ENCODE measurements at places on chromosomes 1 and 21.

- DNase-seq: no peak
Observed at GRCh38 chr1:10106241-10106640, 73.5 kb downstream of the UBE4B start.

DNA sequence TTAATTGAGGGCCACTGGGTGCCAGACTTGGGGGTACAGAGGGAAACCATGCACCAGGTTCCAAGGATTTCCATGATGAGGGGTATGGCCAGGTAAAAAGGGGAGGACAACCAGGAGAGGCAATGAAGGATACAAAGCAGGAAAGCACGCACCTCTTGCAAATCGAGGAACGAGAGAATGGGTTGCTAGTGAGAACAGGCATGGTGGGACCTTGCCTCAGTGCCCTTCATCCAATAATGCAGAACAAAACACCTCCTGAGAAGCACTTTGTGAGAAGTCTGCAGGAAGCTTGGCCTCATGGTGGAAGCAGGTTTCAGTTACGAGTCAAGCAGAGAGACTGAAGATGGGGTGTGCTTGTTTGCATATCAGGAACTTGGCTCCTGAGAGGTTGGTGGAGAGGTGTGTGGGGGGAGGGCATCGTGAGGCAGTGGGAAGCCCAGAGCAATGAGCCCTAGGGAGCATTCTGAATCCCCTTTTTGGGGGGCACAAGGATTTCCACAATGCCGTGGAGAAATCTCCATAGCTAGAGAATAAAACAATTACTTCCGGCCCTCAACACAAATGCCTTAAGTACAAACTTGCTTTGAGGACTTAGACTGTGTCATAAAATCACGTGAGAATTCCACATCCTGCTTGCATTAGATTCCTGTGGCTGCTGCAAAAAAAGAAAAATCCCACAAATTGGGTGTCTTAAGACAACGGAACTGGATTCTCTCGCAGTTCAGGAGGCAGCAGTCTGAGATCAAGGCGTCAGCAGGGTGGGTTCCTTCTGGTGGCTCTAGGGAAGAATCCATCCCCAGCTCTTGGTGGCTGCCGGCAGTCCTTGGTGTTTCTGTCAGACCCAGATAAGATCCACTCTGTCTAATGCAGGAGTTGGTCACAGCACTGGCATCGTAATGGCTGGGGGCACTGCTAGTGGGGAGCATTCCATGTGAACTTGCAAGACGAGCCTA, 54.9 kb upstream of the BACE2 start:
- peak; percentile 6 for DNase-seq

- DNase-seq: peak; percentile 16
Observed at GRCh38 chr1:91548376-91549040, 47.9 kb downstream of the CDC7 start.

DNA sequence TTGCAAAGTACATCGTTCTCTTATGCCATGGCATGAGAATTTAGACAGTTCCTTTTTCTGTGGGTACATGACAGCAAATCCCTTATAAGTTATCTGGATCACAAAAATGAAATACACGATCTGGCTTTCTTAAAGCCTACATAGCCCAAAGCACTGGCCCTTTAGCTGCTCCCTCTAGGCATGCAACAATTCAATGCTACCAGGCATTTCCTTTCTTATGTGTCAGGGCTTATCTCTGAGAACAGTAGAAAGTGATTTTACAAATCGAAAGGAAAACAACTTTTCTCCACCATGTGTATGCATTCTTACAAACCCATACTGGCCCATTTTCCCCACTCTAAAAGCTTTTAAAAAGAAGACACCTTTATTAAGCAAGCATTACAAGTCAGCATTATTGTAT, 139.7 kb downstream of the GRIK1 start:
- no peak for DNase-seq

- no peak for DNase-seq
Observed at GRCh38 chr21:37546299-37546908, 179.8 kb downstream of the DYRK1A start.

DNA sequence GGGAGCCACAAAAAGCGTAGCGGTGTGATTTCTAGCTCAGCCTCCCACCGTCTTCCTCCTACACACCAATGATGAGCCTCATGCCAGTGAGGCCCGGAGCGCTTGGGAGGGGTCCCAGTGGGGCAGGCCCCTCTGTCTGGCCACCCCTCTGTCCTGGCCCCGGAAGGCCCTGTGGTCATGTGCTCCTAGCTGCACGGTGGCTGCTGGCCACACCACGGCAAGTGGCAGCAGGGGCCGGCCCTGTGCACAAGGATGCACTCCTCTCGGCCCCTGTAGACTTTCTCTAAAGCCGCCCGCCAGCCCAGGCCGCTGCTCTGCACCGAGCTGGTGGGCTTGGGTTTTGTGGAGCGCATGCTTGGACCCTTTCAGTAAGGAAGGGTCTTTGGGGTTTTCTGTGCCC, 53.6 kb downstream of the KCNAB2 start:
- DNase-seq: no peak

DNA sequence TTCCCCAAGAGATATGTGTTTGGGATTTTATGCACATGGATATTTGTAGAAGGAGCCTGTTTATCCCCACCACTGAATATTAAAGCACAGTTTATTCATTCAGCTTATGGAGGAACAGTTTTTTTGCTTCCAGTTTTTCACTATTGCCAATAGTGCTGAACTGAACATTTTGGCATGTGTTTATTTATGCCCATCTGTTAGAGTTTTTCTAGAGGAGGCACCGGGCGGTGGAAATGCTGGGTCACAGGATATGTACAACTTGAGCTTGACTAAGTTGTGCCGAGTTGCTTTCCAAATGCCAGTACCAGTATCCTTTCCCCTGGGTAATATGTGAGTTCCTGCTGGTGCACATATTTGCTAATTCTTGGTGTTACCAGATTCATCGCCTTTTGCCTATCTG, 111.3 kb downstream of the GREM2 start:
- no peak for DNase-seq

- DNase-seq: no peak
Observed at GRCh38 chr1:239067480-239067879, 318.9 kb upstream of the CHRM3 start.

DNA sequence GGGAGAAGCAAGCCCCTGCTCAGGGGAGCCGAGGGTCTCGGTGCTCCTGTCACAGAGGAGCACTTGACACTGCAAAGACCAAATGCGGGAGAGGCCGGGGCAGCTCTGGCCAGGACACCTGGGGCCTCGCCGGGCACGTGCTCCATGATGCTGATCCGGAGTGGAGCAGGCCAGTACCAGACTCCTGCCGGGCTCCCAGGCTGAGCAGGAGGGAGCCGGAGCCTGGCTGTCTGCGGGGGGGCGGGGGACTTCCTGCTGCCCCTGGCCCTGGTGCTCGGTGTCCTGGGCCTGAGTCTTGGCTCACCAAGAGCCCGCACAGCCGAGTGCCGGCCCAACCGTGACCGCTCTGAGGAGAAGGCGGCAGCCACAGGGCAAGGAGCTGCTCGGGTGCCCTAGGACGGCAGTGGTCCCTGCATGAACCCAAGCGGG, 38.5 kb upstream of the TMEM52 start:
- no peak for DNase-seq

- peak; percentile 78 for DNase-seq
Observed at GRCh38 chr1:211133836-211134669, at the start of gene KCNH1. Gene KCNH1 (minus strand): TSS chr1:211134148. CDS start chr1:211133945, 203 bp downstream.

DNA sequence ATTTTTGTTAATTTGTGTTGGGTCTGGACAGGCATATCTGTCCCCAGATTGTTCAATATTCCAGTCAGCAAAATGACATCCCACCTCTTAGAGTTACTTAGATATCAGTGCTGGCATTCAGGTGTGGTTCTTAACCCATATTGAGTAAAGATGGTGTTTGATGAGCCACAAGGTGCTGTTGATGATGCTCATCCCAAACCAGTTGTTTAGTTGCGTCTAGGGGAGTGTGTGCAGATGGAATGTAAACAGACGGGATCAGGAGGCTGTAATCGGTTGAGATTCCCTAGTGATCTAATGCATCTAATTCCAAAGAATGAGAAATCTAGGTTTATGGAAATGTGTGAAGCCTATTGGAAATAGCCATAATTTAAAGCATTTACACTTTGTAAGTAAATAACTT, 1.1 kb downstream of the HOOK1 start:
- no peak for DNase-seq

Measured in GM12865 (cell line).